Stimulated activated CD4-positive, alpha-beta T cell treated with anti-CD3 and anti-CD28 coated beads, Interleukin-15, amount 100 ng/mL, for 48 hours (primary cell): ENCODE measurements at places on chromosomes 6 and 20.
A peak's percentile ranks its signal among the peaks of the same experiment; 100 is the strongest.

DNA sequence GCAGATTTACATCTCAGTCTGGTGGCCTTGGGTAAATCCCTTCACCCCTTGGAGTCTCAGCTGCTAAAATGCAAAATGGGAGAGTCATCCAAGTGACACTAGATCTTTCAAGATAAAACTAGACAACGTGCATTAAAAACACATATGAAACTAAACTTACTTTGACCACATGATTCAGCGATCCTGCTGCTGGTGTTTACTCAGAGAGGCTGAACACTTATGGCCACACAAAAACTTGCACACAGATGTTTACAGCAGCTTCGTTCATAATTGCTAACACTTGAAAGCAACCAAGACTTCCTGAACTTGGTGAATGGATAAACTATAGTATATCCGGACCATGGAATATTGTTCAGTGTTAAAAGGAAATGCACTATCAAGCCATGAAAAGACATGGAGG lies 55.3 kb upstream of the GPR6 start:
- no peak for DNase-seq

DNA sequence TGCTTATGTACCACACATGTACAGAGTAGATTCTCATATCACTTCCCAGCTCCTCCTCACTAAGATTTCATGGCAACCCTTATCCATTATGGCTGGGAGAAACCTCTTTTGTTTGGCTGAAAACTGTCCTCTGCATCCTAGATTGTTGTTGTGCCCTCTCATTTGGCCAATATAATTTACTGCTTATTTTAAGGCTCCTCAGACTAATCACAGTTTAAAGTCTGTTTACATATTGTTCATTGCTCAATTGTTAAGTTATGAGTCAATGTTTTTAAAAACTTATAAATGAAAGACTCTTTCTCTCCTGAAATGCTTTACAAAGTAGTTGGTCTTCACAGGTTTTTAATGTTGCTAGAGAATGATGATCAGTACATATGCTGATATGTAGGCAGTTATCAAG lies 57.3 kb downstream of the FAM83B start:
- no peak for DNase-seq

DNA sequence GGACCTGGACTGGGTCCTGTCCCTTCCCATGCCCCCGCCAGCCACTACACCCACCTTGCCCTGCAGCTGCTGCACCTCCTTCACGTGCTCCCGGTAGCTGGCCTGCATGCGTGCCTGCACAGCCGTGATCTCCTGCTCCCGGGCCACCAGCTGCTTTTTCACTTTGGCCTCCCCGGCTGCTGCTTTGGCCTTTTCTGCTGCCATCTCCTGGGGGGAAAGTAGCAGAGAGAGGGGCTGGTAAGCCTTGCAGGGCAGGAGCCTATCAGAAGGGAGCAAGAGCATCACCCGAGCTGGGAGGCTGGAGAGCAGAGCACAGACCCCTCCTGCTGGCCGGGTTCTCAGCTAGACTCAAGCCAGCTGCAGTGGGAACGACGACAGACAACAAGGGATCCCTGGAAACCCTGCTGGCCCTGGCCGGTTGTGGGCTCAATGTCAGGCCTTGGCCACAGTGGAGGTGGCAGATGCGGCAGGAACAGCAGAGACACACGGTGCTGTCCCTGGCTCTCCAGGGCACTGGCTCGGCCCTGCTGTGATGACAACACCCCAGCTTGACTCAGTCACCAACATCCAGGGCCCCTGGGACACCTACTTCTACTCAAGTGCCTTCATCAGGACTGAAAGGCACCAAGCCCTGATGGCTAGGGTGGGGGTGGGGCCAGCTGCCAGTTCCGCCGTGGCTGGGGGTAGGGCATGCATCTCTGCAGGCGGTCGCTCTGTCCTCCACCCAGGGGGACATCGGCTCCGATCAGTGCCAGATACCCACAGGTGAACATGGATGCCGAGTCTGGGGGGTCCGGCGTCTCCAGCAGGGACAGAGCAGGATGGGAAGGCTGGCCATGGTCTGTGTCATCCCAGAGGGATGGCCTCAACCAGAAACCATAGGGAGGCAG lies 45.3 kb downstream of the RRBP1 start:
- DNase-seq, result no peak

- no peak for DNase-seq
These were observed 494.0 kb upstream of the MAP3K7 start for GRCh38 chr6:91080871-91081270.

- DNase-seq, result no peak
These were observed 3.3 kb downstream of the OSER1 start for GRCh38 chr20:44207126-44207723.

DNA sequence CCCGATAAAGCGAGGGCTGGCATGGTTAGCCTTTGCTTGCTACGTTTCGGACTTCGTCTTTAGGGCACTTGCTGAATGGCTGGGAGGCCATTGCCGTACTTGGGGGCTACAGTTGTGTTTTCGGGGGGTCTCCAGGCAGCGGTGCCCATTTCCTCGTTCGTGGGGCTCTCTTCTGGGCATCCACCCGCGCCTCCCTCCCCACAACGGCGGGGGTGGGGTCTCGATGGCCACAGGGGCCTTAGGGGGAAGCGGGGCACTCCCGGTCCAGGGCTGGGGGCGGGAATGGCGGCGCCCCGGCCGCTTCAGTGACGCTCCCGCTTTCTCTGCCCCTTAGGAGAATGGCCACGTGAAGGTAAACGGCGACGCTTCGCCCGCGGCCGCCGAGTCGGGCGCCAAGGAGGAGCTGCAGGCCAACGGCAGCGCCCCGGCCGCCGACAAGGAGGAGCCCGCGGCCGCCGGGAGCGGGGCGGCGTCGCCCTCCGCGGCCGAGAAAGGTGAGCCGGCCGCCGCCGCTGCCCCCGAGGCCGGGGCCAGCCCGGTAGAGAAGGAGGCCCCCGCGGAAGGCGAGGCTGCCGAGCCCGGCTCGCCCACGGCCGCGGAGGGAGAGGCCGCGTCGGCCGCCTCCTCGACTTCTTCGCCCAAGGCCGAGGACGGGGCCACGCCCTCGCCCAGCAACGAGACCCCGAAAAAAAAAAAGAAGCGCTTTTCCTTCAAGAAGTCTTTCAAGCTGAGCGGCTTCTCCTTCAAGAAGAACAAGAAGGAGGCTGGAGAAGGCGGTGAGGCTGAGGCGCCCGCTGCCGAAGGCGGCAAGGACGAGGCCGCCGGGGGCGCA lies 2.4 kb downstream of the MARCKS start:
- no peak for DNase-seq

- no peak for DNase-seq
These were observed 6.5 kb upstream of the TFAP2A start for GRCh38 chr6:10421158-10421920.

DNA sequence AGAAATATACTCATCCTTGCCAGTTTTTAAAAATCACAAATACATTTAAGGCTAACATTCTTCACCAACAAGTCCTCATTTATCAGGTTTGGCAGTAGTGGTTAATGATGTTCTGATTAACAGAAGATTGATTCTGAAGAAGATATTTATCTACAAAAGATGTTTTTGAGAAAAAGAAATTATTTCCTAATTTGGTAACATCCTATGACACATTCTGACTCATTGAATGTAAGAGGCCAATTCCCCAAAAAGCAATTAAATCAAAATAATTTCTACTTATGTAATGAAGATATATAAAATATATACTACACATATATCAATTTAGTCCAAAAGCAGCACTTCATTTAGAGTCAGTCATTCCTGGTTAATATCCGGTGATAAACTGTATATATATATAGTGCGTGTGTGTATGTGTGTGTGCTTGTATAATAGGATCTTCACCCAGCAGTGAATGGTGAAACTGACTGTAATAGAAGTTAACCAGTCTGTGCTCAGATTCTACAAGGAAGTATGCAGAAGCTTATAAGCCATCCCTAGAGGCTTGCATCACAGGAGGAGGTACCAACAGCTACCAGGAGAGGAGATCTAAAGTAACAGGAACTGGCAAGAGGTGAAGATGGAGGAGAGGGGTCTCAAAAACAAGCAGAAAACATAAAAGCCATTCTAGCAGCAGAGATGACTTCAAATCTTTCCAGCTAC lies 82.9 kb upstream of the MARCKS start:
- DNase-seq, result no peak

DNA sequence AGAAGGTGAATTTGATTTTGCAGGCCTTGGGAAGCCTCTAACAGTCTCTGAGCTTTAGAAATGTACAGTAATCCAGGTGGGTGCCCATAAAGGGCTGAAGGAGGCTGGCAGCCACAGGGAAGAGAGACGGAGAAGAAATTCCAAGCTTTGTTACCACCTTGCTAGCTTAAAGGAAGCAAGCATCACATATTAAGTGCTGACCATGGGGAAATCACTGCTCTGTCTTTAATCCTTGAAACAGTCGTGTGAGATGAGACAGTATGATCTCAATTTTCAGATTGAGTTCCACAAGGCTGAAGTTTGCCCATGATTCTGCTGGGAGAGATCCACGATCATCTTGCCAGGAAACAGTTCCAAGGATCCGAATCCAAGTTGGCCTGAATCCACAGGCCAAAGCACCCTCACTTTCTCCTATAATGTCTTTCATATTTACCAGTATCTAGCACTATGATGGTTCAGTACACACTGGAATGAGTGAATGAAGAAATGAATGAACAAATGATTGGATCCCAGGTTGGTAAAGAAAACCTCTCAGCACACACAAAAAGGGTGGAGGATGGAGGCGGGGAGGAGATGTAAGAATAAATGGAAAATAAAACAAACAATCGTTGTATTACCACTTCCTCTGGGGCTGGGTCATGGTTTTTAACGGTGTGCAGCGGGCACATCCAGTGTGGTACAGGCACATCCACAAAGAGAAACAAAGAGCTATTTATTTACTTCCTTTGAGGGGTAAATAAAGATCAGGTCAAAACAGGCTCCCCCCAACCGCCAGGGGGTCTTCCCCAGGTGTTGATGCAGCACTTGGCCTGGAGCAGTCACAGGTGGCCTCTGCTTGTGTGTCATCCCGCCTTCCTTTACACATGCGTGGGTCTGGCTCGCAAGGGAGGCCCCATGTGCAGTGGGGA lies 28.2 kb upstream of the TAF8 start:
- peak; percentile 59 for DNase-seq

- no peak for DNase-seq
These were observed 379.3 kb downstream of the MAFB start for GRCh38 chr20:40309731-40310130.

- peak; percentile 44 for DNase-seq
These were observed 39.9 kb downstream of the SLC52A3 start for GRCh38 chr20:728256-728944.

GRCh38 chr6:125004198-125004597 lies 42.0 kb downstream of the RNF217 start:
- no peak for DNase-seq

GRCh38 chr6:1587546-1587945 lies 22.2 kb upstream of the FOXC1 start:
- DNase-seq, result no peak

DNA sequence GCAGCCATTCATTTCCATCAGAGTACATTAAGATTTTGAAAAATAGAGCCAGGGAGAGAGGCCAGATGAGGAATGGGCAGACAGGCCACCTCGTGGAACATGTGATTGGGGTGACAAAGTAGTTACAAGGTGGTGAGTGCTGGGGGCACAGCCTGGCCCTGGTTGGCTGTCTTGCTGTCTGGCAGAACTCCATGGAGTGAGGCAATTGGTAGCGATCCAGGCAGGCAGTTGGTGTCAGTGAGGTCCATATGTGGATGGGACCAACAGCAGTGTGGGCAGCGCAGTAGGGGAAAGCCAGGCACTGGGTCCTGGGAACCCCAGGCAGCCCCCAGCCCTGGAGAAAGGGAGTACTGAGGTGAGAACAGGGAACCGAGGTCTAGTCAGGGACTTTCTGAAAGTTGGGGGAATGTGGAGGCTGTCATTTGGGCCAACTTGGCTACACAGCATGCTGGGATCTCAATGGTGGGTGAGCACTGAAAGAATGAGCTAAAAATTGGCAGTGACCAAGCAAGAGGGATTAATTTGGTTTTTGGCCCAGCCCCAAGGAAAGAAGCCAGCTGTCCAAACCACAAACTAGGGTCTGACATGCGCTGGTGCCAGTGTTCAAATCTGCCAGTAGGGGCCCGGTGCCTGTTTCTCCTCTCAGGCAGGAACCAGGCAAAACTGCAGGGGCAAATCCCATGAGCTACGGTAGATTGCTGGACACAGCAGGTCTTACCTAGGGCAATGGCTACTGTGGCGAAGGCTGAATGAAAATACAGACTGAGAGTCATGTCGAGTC lies 61.4 kb upstream of the E2F3 start:
- no peak for DNase-seq

GRCh38 chr6:33812669-33813068 lies 8.9 kb upstream of the MLN start:
- DNase-seq, result peak; percentile 11

- DNase-seq, result no peak
These were observed 212.1 kb upstream of the PHACTR1 start for GRCh38 chr6:12504325-12504966.

GRCh38 chr20:1326031-1326930 lies 2.7 kb downstream of the SDCBP2 start:
- no peak for DNase-seq

GRCh38 chr20:11140359-11140758 lies 466.6 kb upstream of the JAG1 start:
- DNase-seq, result no peak

GRCh38 chr20:58577871-58578598 lies 62.8 kb upstream of the APCDD1L start:
- no peak for DNase-seq
